Stimulated activated CD4-positive, alpha-beta T cell treated with anti-CD3 and anti-CD28 coated beads, Interleukin-15, amount 100 ng/mL, for 48 hours (primary cell): ENCODE measurements at places on chromosomes 7 and 10.

DNA sequence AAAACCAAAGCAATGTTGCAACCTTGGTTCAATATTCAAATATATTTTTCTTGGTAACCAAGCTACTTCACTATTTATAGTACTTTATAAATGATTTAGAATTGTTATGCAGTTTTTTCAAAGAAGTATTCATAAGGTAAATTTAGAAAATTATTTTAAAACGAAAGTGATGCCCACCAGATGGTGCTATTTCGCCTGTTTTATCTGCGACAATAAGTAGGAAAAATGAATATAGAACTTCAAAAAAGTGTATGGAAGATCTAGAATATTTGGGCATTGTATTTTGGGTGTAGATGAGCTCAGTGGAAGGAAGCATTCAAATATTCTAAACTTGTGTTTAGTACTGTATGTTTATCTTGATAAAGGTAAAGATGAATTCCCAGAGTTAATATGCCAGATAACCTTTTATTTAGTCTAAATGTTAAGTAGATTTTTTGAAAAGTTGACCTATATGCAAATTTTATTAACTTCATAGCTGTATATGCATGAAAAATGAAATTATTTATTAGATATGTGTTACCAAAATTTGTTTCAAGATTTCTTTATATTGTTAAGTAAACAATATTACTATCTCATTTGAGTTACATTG, 93.2 kb downstream of the ADK start:
- no peak for DNase-seq

DNA sequence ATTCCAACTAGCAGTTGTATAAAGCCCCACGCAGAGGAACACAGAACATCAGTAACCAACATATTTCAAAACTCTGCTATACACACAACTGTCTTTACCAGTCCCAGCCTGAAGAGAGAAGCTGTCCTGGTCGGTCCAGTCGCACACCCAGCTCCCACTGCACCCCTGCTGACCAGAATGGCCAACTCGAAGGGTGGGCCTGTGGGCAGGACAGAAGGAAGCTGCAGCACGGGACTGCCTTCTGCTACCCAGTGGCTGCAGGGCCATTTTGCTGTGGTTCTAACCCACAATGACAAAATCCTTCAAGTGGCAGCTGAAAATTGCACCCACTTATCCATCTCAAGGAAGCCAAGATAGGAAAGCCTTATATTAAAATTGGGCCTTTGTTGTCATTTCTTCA, 48.2 kb downstream of the GSDME start:
- no peak for DNase-seq

GRCh38 chr7:930975-931758, 23.3 kb downstream of the ADAP1 start:
- no peak for DNase-seq

GRCh38 chr10:48450741-48451466, 144.4 kb downstream of the MAPK8 start:
- no peak for DNase-seq

DNA sequence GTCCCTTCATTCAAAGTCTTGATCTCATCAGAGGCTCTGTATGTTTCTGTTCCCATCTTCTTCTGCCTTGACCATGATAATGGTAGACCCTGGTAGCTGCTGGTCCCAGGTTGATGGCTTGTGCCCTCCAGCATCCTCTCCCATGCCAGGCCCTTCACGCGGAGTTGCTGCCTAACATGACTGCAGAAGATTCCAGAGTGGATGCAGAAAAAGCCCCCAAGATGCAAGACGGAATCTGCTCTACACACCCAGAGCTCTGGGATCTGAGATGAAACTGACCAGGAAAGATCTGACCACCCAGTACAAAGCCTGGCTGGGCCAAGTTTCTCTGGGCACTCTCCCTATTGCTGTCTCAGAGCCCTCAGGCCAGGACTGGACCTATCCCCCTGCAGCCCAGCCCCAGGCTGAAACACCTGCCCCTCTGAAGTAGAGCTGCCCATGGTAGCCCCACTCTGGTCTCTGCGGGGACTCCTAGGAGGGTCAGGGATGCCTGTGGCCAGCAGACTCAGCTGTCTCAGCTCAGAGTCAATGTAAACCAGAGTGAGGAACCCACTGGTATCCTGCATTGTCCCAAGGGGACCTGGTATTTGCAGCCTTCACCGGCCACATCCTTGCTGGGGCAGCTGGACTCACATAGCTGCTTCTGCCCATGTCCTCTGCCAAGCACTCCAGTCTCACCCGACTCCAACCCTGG, 9.5 kb upstream of the FRMD4A start:
- no peak for DNase-seq

DNA sequence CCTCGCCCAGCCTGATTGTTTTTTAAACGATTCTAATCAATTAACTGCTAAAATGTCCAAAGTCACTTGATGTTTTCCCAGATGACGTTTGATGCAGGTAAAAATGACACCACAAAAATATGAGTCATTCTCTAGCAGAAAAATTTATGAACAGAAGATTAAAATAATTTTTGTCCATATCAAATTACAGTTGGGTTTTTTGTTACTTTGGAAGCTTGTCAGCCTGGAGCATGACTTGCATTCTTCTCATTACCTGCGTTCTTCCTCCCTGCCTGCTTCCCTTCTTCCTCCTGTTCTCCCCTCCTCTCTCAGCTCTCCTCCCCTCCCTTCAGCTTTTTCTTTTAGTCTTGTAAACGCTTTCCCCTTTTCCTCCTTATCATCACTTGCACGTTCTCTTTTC, 18.7 kb downstream of the IL15RA start:
- no peak for DNase-seq

DNA sequence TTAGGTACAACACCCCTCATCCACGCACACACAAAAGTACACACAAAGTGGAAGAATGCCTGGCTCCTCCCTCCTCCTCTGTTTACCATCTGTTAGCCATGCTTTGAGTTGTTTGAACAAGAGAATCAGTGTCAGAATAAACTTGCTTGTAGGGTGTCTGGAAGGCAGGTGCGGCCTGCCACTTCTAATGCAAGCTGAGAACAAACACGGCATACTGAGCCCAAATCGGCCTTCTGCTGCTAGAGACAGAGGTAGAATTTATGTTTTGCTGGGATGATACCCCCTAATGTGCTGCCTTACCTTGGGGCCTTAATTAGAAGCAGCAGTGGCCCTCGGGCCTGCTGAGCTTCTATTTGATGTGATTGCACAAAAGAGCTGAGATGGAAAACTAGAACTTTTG, 24.9 kb upstream of the FAM180A start:
- DNase-seq = no peak

DNA sequence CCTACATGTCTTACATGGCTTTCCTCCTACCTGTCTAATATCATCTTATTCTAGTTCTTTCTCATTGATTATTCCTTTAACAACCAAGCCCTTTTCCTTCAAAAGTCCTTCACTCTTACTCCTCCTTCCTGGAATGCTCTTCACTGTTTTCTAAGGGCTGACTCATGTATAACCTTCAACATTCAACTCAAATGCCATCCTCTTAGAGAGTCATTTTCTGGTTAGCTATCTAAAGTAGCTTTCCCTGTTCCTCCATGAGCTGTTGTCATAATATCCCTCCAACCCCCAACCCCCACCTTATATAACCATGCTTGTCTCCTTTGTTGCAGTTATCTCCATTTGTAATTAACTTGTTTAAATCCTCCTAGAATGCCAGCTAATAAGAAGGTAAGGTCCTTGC, 286.8 kb downstream of the ADK start:
- DNase-seq = no peak
